ENCODE measurements at places on chromosomes 3 and 15.

DNA sequence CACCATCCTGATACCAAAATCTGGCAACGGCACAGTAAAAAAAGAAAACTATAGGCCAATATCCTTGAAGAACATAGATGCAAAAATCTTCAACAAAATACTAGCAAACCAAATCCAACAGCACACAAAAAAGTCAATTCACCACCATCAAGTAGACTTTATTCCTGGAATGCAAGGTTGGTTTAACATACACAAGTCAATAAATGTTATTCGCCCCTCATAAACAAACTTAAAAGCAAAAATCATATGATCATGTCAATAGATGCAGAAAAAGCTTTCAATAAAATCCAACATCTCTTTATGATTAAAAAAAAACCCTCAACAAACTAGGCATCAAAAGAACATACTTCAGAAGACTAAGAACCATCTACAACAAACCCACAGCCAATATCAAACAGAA is 252.9 kb downstream of the UACA start:
- no peak for DNase-seq

DNA sequence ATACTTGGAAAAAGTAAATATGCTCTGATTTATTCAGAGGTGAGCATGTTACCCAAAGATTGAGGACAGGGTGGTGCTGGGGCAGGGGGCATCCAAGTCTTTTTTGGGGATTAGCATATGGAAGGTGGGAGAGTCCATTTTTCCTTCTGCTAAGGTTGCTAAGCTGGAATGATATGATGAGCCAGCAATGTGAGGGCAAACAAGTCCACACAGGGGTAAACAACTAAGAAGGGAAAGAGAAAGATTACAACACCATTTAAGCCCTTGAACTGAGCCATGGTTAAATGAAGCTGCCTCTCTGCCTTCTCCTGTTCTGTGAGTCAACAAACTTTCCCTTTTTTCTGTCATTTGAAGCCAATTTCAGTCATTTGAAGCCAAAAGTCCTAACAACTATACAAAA is 89.0 kb downstream of the RPL22L1 start:
- no peak for DNase-seq

GRCh38 chr3:152969557-152970300 is 134.8 kb downstream of the P2RY1 start:
- DNase-seq: no peak

- DNase-seq: no peak
These were observed 170.7 kb downstream of the UBE3A start for GRCh38 chr15:25268166-25268565.

DNA sequence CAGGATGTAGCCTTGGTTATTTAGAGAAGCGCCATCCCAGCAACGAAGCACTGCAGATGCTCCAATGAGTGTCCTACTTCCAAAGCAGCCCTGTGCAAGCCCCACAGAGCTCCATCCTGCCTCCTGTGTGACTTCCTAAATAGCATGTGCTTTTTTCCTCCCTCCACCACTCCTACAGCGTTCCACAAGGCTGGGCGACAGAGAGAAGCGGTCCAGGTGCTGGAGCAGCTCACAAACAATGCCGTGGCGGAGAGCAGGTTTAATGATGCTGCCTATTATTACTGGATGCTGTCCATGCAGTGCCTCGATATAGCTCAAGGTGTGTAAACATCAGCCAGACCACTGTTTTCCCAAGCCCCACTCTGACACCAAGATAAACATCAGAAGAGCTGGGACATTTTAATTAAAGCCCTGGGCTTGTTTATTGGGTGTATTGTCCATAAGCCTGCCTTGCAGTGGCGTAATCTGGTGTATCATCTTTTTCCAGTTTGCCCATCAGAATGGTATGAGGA is 22.2 kb upstream of the RHO start:
- DNase-seq: no peak

GRCh38 chr3:31724651-31725050 is 191.9 kb downstream of the STT3B start:
- DNase-seq: peak; percentile 35

- peak; percentile 78 for DNase-seq
These were observed 1.8 kb downstream of the ANP32A start for GRCh38 chr15:68818769-68819494.

- peak; percentile 30 for DNase-seq
These were observed 461.5 kb upstream of the PPP2R3A start for GRCh38 chr3:135503760-135504686.

DNA sequence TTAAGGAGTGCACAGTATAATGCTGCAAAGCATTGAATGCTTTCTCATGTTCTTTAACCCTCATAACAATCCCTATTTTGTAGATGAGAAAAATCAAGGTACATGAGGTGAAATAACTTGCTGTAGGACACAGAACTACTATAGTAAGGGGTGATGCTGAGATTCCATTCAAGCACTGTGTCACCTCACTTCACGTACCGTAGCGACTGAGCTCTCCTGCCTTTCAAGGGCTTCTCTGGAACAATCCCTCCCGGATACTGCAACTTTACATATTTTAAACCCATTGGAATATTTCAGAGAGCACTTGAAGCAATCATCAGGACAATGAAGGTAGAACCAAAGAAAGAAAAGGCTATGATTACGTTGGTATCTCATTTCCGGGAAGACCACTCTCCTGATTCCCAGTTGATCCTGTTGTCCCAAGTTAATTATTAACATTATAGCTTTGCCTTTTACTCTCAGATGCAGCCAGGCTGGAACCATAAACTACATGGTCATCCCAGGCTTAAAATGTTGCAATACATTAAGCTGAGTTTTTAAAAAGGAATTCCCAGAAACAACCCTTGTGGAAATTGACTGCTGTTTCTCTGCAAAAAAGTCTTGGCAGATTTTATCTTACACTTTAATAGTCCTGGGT is 252.2 kb upstream of the IGF1R start:
- DNase-seq: no peak

- no peak for DNase-seq
These were observed 204.4 kb downstream of the FAM43A start for GRCh38 chr3:194890091-194890490.

GRCh38 chr15:60633426-60633968 is 154.6 kb upstream of the ICE2 start:
- no peak for DNase-seq

DNA sequence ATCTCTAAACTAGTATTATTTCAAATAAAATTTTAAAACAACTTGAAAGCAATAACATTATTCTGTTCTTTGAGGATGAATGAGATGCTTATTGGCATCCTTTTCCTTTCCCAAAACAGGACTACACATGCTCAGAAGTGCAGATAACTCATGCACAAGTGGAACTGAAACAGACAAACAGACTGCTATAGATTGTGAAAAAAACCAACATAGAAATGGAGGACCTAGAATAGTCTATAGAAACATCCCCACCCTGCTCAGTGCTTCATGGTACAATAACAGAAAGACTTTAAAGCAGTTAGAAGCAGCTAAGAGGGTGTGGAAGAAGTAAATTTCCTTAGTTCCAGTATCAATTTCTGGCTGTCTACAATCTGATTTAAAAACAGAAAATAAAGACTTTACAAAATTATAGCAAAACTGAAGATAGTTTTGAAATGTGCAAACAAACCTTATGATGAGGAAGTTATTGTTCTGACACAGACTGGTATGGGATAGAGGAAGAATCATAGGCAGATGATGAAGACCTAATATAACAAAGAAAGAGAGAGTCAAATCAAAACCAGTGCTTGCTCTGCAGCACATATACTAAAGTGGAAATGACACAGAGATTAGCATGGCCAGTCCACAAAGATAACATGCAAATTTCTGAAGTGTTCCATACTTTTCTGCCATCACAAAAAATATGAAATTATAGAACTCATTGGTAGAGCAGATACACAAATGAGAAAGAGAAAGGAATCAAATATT is 1025.4 kb downstream of the SQOR start:
- no peak for DNase-seq

- DNase-seq: no peak
These were observed 37.9 kb downstream of the PARP15 start for GRCh38 chr3:122615303-122615702.

DNA sequence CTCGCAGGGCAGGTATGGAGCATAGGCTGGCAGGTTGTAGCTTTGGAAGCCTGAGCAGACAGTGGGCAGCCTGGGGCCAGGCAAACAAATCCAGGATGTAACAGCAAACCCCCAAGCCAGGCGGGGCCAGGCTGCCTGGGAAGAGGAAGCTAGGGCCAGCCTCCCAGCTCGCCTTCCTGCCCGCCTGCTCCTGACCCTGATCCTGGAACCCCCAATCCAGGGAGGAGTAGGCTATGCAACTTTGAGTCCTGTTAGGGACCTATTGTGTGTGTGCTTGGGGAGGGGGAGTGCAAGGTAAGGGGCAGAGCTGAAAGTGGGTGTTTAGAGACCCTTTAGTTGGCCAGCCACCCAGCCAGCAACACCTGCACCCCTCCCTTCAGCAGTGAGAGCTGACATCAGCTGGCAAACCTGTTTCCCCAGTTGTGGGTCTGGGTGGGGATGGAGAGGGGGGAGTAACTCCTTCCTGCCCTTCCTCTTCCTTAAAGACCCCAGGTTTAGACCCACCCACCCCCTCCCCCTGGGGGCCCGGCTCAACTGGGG is 2.5 kb downstream of the NBEAL2 start:
- DNase-seq: peak; percentile 38

DNA sequence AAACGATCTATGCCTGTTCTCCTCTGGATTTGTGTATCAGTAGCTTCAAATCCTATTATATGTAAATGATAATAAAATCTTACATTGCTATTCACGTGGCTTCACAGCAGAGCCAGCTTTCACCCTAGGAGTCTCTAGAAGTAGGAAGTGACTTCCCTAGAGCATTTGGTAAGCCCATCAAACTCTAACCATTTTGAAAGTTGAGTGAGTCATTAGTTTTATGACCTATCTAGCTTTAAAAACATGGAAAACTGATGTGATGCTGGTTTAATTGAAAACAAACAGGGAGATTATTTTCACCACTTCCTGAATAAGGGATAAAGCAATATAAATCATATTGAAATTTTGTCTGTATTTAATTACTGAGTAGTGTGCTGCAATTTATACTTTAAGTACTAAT is 275.2 kb downstream of the EPHA6 start:
- no peak for DNase-seq

- DNase-seq: no peak
These were observed 582.9 kb downstream of the NSUN3 start for GRCh38 chr3:94645790-94646189.

GRCh38 chr3:17951241-17951640 is 208.8 kb upstream of the TBC1D5 start:
- no peak for DNase-seq

DNA sequence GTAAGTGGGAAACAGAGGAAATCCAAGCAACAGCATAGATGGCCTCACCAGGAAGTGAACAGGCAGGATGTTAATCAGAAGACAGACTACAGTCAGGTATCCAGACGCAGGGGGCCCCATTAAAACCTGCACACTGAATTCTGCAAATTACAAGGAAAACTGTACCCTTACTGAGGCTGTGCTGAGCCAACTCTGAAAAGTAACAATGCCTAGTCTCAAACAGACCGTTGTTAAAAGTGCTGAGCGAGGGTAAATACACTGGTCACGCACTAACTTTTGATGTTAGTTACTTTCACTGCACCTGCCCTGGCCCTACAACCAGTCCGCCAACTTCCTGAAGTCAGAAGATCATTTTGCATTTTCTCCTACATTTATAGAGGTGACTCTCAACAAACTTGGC is 1.0 kb downstream of the TAMM41 start:
- DNase-seq: no peak

DNA sequence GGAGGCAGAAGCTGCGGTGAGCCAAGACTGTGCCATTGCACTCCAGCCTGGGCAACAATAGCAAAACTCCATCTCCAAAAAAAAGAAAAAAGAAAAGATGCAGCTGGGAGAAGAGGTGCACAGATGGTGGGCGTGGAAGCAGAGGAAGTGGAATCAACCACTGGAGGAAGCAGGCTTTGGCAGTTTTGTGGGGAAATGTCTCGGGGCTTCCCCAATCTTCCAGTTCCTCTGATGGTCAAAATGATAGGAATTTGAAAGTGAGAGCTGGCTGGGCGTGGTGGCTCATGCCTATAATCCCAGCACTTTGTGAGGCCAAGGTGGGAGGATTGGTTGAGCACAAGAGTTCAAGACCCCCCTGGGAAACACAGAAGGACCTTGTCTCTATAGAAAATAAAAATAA is 48.1 kb upstream of the SMAD3 start:
- peak; percentile 93 for DNase-seq

DNA sequence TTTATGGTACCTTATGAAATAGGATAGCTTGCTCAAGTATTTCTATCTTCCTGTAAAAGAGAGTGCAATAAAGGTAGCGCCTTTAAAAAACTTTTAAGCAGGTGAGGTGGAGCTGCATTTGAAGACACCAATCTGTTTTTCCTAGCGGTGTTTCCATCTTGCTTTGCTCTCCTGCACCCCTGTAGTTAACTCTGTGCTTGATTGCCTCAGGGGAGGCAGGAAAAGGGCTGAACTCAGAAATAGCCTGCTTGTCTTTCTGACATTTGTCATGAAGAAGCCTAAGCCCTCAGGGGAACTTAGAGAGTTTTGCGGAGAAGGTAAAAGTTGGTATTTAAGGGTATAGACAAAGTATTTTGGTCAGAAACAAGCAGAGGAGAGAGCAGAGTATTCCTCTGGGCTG is 63.0 kb upstream of the TPRG1 start:
- no peak for DNase-seq

- no peak for DNase-seq
These were observed 272.9 kb upstream of the TPM1 start for GRCh38 chr15:62769604-62770003.

GRCh38 chr15:56613811-56614210 is 119.5 kb downstream of the ZNF280D start:
- DNase-seq: no peak

GRCh38 chr15:55937040-55937439 is 56.4 kb downstream of the NEDD4 start:
- no peak for DNase-seq

- DNase-seq: no peak
These were observed 904.0 kb downstream of the TBL1XR1 start for GRCh38 chr3:176293276-176293675.

GRCh38 chr3:40129981-40130380 is 179.5 kb upstream of the EIF1B start:
- DNase-seq: no peak

- DNase-seq: no peak
These were observed 397.4 kb upstream of the TPM1 start for GRCh38 chr15:62644889-62645742.

DNA sequence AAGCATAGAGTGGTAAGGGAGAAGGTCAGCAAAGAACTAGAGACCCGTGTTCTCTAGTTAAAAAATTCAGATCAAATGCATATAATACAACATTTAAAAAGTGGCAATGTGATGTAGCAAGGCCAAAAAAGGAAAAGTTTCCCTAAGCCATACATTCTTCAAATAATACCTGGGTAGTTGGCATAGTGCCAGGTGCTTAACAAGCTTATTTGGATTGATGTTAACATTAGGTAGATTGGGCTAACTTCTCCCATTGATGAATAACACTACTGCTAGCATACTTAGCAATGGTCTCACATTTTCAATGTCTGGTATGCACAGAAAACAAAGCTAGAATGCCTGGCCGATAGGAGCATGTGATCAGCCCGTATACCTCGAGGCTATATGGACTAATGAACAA is 283.6 kb upstream of the RARB start:
- DNase-seq: no peak

- peak; percentile 39 for DNase-seq
These were observed 38.7 kb downstream of the GUCA1C start for GRCh38 chr3:108914774-108915641.

- DNase-seq: no peak
These were observed 127.0 kb downstream of the CPNE4 start for GRCh38 chr3:131907796-131908195.

Data from inflammatory macrophage treated with lipopolysaccharide for 4 hours (primary cell).